ENCODE measurements at places on chromosomes 12 and 14.
A peak's percentile ranks its signal among the peaks of the same experiment; 100 is the strongest.

DNA sequence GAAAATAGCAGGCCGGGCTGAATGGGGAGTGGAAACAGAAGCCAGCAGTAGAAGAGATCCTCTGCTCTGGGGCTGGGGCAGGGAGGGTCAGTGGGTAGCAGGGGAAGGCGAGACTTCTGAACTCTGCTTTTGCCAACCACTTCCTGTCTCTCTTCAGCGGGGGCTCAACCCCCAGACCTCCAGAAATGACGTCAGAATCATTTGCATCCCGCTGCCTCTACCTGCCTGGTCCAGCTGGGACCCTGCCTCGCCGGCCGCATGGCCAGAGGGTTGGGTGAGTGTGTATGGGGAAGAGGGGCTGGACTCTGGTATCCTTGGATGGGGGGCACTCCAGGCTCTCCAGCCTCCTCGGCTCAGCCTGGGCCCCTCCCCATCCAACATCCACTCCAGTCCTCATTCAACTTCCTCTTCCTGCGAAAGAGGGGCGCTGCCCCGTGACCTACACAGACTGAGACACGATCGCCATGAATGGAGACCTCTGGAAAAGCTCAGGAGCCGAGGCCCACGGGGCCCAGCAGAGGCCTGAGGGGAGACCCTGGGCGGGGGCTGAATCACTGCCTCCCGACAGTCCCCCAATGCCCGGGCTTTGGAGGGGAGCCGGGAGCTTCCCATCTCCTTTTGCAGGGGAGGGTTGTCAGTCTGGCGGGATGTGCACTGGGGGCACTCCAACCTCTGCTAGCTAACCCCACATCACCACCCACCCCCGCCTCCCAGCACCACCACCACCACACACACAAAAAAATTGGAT, 458 bp upstream of the HOXC4 start:
- DNase-seq: no peak

DNA sequence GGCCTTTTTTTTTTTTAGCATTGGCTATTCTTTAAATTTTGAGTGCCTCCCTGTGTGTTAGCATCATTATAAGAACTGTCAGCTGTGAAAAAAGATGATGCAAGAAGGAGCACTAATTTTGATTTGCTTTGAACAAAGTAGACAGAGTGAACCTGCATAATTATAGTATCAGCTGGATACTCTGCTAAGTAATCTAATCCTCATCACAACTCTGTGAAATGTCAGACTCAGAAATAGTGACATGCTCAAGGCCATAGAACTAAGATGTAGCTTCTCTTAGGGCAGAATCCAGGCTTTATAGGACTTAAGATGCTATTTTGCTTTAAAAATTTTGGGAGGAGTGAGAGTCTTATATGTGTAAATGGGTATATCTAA, 31.9 kb downstream of the FBXO34 start:
- DNase-seq: no peak

DNA sequence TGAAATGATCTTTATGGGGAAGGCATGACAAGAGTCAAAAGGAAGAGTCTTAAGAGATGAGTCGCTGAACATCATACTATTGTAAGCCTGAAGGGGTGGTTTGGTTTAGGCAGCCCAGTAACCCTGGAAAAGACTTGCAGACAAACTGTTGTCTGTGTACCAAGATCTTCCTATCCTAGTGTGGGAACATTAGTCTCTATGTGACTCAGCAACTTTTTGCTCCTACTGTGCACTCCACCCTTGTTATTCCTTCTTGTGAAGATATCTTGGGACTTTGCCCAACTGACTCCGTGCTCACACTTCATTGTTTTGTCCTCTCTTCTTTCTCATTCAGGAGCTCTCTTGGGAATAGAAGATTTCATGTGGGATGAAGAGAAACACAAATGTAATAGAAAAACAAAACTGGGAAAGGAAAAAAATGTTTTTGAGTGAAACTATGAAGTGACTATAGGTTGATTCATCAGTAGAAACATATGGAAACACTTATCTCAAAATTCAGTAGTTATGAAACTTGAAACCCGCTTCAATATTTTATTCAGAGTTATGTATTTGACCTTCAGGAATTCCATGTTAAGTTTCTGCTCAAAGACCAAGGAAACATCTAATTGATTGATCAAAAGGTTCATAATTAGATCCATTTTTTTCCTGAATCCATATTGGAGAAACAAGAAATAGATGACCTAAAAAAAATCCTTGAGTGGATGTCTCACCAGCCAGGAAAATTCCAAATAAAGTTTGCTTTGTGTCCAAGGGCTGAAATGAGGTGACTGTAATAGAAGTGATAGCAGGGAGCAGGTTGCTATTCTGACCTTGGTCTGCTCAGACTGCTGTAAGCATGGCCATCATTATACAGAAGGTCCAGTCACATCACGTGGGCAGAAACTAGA, 67.2 kb downstream of the BTG1 start:
- no peak for DNase-seq

DNA sequence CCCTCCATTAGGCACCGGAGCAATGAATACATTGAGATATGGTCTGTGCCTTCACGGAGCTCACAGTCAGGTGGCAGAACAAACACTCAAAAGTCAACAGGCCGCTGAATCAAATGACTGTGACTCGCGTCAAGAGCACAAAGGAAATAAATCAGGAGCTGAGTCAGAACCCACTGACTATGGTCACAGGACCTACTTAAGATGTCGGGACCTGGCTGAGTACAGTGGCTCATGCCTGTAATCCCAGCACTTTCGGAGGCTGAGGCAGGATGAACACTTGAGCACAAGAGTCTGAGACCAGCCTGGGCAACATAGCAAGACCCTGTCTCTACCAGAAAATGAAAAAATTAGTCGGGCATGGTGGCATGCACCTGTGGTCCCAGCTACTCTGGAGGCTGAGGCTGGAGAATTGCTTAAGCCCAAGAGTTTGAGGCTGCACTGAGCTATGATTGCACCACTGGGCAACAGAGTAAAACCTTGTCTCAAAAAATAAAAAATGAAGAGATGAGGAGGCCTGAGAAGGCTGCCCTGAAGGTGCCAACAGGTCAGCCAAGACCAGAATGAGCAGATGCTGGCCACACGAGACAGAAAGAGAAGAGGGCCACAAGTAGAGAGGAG, 19.9 kb downstream of the TMEM233 start:
- no peak for DNase-seq

GRCh38 chr12:128971802-128972201, 118.5 kb downstream of the GLT1D1 start:
- no peak for DNase-seq

GRCh38 chr14:74737753-74738325, 24.9 kb downstream of the FCF1 start:
- no peak for DNase-seq

DNA sequence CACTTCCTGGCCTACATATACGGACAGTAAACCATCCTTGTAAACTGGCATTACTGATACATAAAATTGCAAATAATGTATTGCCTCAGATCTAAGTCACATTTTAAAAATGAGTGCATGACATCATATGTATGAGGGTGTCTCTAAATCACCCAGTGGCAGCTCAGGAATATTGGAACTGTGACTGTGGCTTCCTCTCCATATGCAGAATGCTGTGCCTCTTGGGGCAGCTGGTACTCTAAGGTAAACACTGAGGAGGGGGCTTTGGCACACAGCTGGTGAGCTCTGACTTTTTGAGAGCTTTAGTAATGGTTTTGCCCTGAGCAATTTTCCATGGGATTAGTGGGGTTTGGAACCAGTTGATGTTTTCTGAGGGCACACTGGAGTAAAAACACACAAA, 263.7 kb downstream of the BMP4 start:
- DNase-seq: no peak

- DNase-seq: no peak
These were observed 56.8 kb downstream of the BTG1 start for GRCh38 chr12:92088805-92089204.

DNA sequence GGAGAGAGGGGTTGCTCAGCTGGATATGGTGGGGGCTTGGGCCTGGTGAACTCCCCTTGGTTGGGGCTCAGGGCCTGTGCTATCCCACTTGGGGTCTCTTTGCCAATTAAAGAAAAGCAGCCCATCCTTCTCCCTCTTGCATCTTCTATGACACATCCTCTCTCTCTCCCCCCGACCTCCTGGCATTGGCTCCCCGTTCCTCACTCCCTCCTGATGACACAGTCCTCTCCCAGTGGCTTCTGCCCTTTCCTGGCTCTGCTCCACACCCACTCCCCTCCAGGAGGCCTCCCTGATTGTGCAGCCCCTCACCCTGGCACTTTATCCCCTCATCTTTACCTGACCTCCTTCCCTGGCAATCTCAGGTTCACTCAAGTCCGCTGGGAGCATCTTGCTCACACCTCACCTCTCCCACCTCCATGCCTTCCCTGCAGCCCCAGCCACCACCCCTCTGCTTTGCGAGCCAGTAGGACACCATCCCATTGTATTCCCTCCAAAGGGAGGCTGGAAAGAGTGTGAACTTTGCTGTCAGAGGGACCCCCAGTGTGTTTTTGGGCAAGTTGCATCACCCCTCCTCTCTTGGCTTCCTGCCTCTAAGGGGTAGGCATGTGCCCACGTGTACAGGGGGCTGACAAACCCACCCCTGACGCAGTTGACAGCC, 10.7 kb downstream of the KRT80 start:
- no peak for DNase-seq

GRCh38 chr12:108425238-108425795, 86.2 kb upstream of the CMKLR1 start:
- no peak for DNase-seq

DNA sequence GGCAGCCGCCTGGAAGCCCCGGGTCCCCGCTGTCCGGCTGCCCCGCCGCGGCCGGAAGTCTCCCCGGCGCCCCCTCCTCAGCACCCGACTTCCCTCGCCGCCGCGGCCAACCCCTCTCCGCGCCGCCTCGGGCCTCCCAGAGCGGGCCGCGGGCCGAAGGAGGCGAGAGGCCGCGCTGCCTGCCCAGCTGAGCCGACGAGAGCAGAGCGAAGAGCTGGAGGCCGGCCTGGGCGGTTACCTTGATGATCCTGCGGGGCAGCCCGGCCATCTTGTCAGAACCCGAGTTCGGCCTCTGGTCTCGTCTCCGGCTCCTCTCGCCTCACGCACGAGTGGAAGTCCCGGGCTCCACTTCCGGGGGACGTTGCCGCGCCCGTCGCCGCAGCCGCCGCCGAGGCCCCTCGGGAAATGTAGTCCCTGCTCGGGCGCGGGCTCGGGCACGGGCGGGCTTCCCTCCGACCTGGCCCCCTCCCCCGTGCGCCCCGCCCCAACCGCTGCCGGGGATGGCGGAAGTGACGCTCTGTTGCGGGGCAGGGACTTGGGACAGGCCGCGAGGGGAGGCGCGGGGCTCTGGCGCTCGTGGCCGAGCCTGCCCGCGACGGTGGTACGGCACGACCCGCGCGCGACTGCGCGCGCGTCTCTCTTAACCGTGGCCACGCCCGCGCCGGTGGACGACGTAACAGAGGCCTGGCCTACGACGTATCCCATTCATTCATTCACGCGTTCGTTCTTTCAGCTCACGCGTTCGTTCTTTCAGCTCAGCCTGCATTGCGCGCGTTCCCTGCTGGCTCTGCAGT, at the start of gene UBE2N:
Gene UBE2N (minus strand): TSS at position 331 of the 794 bp plus-strand sequence. CDS start 63 bp downstream, at position 268.
- peak; percentile 93 for DNase-seq

- no peak for DNase-seq
These were observed 69.5 kb downstream of the SPPL3 start for GRCh38 chr12:120834489-120835303.

DNA sequence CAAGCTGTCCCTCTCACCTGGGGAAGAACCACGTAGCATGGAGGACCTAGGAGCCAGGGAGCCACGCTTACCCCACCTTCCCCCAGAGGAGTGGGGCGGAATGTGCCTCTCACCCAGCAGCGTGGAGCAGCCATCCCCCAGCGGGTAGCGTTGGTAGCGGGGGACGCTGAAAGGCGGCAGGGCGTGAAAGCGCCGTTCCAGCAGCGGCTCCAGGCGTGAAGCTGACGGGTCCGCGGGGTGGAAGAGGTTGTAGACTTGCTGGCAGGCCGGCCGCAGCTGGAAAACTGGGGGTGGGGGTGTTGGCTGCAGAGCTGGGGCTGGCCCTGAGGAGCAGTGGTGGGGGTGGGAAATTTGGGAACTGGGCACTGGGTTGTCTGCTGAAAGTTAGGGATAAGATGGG, 11.9 kb downstream of the ARL6IP4 start:
- no peak for DNase-seq

DNA sequence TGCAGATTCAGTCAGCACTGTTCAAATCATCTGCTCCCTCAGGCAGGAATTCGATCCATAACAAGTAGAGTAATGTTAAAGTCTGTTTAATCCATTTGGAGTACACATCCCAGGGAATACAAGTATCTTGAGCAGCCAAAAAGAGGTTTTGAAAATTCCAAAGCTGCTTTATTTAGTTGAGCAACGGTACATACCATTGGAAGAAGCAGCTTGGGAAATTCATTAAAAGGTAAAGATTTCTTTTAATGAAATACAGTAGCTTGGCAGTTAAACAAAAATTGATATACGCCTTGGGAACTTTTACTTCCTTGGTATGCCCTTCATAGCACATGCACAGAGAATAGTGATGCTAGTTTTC, 153.8 kb downstream of the LRIG3 start:
- DNase-seq: no peak

- DNase-seq: no peak
These were observed 980.9 kb upstream of the FBXO33 start for GRCh38 chr14:40413136-40413535.

DNA sequence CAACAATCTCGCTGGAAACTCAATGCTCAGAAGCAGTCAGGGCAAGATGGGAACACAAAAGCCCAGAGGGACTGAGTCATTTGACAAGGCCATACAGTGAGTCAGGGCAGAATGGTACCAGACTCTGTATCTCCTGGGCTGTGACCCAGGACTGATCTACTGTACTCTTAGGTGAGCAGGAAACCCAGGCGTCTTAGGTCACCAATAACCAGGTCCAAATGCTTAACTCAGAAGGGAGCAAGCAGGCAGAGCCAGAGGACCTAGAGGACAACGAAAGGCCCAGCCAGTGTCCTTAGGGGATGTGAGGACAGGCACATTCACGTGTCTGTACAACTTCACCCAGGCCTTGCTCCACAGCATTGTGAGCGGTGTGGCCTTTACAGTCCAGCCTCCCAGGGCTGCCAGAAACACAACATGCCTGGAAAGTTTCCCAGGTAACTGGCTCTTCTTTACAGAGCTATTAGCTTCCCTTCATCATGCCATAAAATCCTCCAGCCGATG, 69.9 kb downstream of the ARL6IP4 start:
- DNase-seq: no peak

- DNase-seq: no peak
These were observed 249.1 kb downstream of the DPY19L2 start for GRCh38 chr12:63419154-63419553.

- DNase-seq: no peak
These were observed 1.9 kb downstream of the PPP1R3E start for GRCh38 chr14:23300687-23301223.

- no peak for DNase-seq
These were observed 126.8 kb upstream of the NCOR2 start for GRCh38 chr12:124694250-124694649.

GRCh38 chr14:68104518-68104917, 284.9 kb downstream of the RAD51B start:
- no peak for DNase-seq

- no peak for DNase-seq
These were observed 32.7 kb upstream of the FBLN5 start for GRCh38 chr14:91980157-91980556.

- DNase-seq: no peak
These were observed 9.9 kb upstream of the CYP46A1 start for GRCh38 chr14:99674064-99674650.

GRCh38 chr12:16271062-16271461, 6.4 kb downstream of the SLC15A5 start:
- no peak for DNase-seq

GRCh38 chr12:131020326-131021153, 66.8 kb downstream of the ADGRD1 start:
- DNase-seq: no peak

GRCh38 chr12:68880660-68881325, 52.2 kb downstream of the CPM start:
- no peak for DNase-seq
